Activated naive CD4-positive, alpha-beta T cell (primary cell): ENCODE measurements at places on chromosomes 2 and 18.

GRCh38 chr2:204948024-204948763, 402.9 kb downstream of the PARD3B start:
- no peak for DNase-seq

DNA sequence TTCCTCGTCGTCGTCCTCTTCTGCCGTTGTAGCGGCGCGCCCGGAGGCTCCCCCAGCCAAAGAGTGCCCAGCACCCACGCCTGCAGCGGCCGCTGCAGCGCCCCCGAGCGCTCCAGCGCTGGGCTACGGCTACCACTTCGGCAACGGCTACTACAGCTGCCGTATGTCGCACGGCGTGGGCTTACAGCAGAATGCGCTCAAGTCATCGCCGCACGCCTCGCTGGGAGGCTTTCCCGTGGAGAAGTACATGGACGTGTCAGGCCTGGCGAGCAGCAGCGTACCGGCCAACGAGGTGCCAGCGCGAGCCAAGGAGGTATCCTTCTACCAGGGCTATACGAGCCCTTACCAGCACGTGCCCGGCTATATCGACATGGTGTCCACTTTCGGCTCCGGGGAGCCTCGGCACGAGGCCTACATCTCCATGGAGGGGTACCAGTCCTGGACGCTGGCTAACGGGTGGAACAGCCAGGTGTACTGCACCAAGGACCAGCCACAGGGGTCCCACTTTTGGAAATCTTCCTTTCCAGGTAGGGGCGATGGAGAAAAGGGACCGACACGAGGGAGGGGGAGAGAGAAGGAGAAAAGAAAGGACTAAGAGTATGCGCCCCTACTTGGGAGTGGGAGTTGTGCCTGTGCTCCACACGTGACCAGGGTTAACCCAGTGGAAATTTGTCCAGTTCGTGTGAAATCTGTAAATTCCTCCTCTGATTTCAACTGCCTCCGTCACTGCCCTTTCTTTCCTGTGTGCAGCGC, 800 bp downstream of the HOXD13 start:
- no peak for DNase-seq

- no peak for DNase-seq
These were observed 517.0 kb upstream of the KLHL29 start for GRCh38 chr2:22867973-22868372.

DNA sequence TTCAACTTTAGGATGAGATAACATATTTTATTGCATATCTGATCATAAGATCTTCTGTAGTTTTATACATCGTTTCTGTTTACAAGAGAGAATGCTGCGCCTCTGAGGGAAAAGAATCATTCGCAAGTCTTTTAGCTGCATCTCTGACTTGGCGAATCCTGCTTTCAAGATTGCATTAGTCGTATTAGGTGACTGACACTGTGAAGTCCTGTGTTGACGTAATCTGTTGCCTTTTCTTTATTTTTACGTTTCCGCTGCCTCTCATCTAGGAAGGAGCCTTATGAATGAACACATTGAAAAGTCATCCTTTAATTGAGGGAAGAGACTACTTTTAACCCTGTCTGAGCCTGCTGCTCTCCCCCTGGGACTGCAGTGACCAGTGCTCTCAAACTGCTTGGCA, 101.5 kb downstream of the LDLRAD4 start:
- DNase-seq = no peak

GRCh38 chr2:23007631-23008235, 377.2 kb upstream of the KLHL29 start:
- DNase-seq = no peak

GRCh38 chr2:176885661-176886060, 326.9 kb upstream of the HNRNPA3 start:
- no peak for DNase-seq

DNA sequence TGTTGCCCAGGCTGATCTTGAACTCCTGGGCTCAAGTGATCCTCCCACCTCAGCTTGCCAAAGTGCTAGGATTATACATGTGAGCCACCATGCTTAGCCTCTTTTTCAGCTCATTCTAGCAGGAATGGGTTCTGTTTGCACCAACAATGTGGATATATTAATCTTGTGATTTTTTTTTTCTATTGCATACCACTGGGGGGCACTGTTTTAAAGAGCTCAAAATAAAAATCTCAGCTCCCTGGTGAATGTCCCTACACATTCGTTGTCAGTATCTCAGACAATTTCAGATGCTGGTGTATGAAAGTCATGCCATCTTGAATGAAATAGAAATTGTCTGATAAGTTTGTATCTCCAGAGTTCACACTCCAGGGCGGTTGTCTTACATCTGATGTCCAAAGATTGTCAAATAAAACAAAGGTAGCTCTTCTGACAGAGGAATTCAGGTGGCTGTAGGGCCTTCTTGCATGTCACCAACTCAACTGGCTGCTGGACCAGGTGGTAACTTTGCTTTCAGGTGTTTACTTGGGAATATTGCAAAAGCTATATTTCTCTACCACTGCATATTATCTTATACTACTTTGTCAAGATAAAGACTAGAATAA, 3.1 kb upstream of the MATN3 start:
- DNase-seq = no peak

DNA sequence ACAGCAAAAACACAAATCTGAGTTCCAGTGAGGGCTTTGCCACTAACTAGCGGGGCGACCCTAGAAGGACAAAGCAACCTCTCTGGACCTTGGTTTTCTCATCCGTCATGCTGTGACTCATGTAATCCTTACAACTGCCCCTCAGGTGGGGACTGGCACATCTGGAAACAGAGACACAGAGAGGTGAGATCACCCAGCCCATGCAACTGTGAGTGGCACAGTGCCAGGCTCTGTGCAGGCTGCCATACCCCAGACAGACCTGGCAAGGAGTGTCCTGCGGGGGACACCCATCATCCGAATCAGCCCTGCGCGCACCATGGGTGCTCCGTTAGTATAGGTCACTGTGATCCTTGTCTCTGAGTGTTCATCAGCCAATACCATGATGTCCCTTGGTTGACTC, 198.3 kb downstream of the SMAD7 start:
- no peak for DNase-seq

GRCh38 chr2:218229851-218230250, 12.9 kb downstream of the ARPC2 start:
- no peak for DNase-seq

DNA sequence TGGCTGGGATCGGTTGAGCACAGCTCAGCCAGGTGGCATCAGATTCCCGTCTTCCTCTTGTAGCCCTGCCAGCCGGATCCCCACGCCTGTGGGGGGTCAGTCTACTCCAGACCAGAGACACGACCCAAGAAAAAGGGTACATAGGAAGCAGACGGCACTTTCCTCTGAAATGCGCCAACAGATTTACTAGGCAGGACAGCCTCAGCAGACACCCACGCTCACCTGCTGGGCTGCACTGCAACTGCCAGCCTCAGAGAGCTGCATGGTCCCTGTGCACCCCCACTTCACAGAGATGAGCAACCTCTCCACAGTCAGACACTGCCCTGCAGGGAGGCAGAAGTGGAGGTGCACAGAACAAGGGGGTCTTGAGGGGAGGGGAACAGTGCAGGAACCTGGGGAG, 75.7 kb upstream of the OTOS start:
- DNase-seq = no peak

- no peak for DNase-seq
These were observed 49.2 kb downstream of the PLCL1 start for GRCh38 chr2:197853549-197853948.

DNA sequence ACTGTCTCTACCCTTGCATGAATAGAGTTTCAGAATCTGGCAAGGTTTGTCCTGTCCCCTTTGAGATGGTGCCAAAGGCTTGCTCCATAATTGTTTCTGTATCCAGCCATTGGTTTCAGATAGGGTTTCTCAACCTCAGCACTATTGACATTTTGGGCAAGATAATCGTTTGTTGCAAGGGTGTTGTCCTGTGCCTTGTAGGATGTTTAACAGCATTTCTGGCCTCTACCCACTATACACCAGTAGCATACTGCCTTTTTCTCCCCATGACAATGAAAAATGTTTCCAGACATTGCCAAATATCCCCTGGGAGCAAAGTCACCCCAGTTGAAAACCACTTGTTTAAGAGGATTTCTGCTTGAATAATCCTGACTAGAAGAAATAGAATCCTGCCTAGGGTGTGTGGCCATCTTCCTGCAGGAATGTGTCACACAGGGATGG, 126.8 kb downstream of the CDC42EP3 start:
- DNase-seq = no peak

DNA sequence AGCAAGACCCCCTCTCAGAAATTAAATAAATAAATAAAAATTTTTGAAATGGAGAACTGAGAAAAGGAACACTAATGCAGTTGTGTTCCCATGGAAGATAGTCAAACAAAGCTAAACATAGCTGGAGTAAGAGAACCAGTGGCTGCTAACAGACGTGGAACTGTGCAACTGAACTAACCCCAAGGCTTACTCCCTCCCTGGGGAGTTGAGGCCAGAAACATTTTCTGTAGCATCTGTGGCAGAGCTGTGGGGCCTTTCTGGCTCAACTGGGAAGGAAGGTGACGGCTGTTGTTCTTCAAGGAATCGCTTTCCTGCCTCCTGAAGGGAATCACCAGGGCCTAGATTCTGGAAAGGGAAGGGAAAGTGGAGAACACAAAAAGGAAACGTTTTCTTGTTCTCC, 53.9 kb upstream of the B3GNT2 start:
- DNase-seq = no peak

DNA sequence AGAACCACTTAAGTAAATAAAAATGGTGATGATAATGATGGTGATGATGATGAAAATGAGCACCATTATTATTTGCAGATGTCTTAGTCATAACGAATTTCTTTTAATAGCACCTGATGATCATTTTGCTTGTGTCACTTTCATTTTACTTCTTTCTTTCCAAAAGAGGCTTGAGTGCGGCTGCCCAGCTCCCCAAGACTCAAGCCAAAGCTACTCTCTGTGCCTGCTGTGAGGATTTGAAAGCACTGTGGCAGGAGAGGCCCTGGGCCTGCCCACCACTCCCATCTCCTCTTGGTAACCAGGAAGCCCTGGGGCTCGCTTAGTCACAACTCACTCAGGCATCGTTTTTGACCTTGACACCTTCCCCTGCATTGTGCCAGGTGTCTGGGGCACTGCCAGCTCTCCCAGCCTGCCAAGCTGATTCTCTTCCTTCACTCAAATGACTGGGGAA, 41.2 kb downstream of the RPL37A start:
- no peak for DNase-seq

GRCh38 chr2:31980674-31981356, 30.0 kb downstream of the MEMO1 start:
- DNase-seq = no peak

GRCh38 chr2:120261387-120262006, 8.8 kb downstream of the RALB start:
- DNase-seq = no peak

GRCh38 chr2:204177251-204177976, 240.9 kb downstream of the ICOS start:
- no peak for DNase-seq
